Muscle of arm (tissue), 14 donors: ENCODE measurements at places on chromosomes 1 and 21.
A peak's percentile ranks its signal among the peaks of the same experiment; 100 is the strongest.

DNA sequence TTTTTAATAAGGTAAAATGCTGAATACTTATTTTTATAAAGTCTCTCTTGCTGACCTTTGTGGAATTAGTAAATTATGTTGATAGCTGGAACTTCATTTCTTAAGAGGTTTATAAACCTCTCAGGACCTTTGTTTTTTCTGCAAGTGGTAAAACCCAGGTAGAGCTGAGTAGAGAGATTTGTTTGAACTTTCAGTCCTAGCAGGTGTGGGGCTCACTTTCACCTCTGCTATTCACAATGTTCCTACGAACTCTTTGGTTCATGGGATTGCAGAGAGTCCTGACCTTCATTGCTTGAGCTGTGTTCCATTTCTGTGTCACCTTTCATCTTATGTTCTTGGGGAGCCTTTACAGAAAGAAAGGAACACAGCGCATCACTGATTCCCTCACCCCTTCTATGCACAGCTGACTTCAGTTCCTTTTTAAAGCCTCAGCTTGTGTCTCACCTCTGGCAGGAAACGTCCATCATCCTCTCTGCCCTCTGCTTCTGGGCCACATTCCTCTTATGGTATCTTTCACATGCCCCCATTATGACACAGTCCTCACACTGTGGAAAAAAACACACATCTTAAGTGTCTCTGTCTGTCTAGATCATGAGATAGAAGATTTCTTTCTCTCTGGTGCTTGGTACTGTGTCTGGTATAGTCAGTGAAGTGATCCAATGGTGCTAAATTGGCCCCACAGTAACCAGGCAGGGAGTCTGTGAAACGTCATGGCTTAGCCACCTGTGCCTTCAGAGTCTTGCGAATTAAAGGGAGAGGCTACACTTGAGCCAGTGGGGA, 262.5 kb upstream of the B3GALT2 start:
- DNase-seq, result no peak

GRCh38 chr1:58975888-58976287, 192.0 kb upstream of the JUN start:
- no peak for DNase-seq

DNA sequence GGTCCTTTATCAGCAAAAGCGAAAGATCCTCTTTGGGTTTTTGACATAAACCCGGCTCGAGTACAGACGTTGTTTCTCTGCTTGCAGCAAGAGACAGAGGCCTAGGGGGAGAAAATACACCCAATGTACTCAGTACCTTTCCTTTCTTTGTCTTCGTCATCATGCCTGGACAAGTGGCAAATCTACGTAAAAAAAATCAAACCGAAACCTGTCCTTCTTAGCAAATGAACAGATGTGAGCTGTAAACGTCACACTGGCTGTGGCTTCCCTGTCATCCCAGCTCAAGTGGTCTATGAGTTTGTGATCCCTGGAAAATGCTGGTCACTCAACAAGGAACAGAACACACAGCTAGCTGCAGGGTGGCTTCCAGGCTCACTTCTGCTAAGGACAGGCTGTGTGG, 39.9 kb downstream of the STPG1 start:
- DNase-seq, result no peak

DNA sequence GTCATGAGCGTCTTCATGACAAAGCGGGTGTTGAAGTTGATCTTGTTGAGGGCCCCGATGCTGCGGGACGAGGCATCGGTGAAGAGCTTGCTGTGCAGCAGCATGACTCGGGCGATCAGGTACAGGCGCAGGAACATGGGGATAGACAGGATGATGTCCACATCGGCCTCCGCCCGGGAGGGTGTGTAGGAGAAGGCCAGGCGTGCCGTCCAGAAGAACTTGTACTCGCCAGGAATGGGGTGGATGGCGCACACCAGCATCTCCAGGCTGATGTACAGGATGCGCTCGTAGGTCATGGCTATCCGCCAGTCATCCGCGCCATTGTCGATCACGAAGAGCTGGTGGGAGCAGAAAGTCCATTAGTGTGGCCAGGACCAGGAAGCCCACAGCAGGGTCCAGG, 98.0 kb downstream of the KCNN3 start:
- DNase-seq, result no peak

- DNase-seq, result no peak
These were observed at the start of gene PRKACB for GRCh38 chr1:84143796-84144565. PRKACB (plus strand) TSS chr1:84144271; CDS start chr1:84144362, 91 bp downstream.

DNA sequence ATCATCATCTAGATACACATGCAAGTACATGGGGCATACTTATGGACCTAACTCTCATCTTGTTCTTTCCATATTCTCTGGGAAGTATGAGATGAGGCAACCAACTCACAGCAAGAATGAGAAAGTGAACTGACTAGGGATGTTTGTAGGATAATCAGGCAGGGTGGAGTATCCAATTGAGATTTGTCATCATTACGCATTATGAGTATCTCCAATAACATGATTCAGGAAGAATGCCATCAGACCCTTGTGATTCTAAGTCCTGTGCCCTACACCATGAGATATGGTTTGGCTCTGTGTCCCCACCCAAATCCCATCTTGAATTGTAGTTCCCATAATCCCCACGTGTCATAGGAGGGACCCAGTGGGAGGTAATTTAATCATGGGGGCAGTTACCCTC, 154.0 kb downstream of the SLC30A10 start:
- no peak for DNase-seq

GRCh38 chr1:9539829-9540550, 725 bp downstream of the SLC25A33 start:
- peak; percentile 48 for DNase-seq

DNA sequence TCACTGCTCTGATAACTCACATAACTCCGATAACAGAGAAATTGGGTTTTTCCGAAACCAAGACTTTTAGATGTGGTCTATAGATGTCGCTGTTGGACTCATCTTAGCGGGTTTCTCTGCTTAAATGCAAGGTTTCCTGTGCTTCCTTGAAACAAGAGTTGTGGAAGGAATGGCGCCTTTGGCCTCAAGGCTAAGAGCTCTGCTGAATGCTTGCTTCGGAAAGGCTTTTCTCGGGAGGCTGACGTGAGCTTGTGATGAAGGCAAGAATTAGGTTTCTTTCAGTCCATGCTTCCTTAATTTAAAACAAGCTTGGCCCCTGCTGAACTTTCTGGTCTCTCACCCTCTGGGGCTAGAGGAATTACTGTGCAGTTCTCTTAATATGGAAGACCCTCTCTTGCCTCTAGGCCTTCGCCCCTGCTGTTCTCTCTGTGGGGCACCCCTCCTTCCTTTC, 113.5 kb downstream of the MAP3K21 start:
- peak; percentile 61 for DNase-seq

DNA sequence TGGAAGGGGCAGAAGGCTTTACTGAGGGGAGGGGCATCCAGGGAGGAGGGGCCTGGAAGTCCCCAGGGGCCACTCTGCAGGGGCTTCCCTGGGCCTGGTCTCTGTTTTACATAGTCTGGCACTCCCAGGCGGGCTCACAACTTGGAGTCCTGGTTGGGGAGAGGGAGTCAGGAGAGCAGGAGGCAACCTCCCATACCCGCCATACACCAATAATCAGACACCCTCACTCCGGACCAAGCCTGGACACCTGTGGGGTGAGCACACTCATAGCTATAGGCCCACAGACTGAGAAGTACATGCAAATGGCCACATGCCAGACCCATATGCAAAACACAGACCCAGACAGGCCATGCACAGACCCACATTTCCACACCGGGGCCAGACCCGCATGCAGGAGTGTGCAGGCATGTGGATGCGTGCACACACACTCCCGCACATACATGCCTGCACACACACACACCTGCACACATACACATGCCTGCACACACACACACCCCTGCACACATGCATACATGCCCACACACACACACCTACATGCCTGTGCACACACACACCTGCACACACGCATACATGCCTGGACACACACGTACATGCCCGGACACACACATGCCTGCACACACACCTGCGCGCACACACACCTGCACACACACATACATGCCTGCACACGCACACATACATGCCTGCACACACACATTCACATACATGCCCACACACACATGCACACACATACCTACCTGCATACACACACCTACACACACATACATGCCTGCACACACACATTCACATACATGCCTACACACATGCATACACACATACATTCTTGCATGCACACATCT, 89.5 kb upstream of the RUNX3 start:
- DNase-seq, result no peak

- no peak for DNase-seq
These were observed 187.4 kb upstream of the ATP1B1 start for GRCh38 chr1:168918860-168919741.

- DNase-seq, result no peak
These were observed 106.1 kb downstream of the RIPK4 start for GRCh38 chr21:41660748-41661147.

DNA sequence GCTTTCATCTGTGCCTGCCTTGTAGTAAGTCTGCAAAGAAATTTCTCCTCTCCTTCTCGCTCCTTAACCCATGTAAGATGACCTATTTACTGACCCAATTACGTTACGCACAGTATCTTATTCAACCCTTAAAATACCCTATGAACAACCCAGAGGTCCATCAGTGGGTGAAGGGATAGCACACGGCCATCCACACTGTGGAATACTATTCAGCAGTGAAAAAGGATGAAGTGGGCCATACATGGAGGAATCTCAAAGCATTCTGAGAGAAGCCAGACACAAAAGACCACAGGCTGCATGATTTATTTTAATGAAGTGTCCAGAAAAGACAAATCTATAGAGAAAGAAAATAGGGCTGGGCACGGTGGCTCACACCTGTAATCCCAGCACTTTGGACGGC, 23.8 kb upstream of the RSPO1 start:
- no peak for DNase-seq

- no peak for DNase-seq
These were observed 540.9 kb upstream of the ADGRL2 start for GRCh38 chr1:81259625-81260411.

DNA sequence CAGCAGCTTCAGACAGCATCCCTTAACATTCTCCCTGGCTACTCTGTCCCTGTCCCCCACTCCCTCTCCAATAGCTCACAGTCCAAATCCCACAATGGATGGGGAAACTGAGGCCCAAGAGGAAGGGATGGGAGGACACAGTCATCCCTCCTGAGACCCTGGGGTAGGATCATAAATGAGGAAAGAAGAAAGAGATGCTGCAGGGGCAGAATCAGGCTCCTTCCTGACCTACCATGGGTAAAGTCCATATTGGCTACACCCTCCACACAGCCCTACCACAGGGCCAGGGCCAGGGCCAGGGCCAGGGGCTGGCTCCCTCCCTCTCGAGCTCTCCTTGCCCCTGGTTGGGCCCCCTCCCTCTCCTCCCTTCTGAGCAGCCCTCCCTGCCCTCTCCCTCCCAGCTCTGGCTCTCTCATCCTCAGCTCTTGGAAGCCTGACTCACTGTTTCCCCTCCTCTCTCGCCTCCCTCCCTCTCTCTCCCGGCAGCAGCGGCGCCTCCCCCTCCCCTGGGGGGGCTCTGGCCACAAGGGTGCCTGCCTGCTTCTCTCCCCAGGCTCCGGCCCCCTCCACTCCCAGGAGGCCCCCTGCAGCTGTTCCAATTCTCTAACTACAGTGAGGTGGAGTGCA, 4.9 kb downstream of the AHDC1 start:
- DNase-seq, result peak; percentile 89

- DNase-seq, result no peak
These were observed 12.5 kb upstream of the FNBP1L start for GRCh38 chr1:93435443-93435842.

GRCh38 chr21:32279377-32279680, 480 bp upstream of the MIS18A start:
- no peak for DNase-seq

- DNase-seq, result no peak
These were observed 22.4 kb upstream of the ASB17 start for GRCh38 chr1:75954586-75954985.

DNA sequence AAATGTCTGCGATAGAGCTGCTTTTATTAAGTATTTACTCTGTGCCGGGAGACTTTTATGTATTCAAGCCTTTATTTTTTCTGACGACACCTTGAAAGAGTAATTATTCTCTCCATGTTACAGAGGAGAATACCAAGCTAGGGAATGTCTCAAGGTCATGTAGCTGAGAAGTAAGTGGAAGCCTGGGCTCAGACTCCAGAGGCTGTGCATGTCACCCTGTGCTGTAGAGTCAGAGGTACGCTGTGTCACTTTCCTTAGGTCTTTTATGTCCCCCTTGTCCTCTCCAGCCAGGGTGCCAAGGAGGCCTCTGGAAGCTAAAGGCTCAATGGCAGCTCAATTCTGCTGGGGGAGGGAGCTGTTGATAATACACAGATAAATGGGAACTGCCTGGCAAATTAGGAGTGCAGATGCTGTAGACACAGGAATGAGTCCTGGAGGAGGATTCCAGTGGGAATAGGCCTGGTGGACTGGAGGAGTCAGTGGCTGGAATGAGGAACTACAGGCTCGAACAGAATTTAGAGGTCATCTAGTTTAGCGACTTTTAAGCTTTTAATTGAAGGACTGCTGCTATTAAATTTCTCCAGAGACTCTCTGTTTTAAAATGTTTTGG, 9.3 kb upstream of the IL19 start:
- no peak for DNase-seq

DNA sequence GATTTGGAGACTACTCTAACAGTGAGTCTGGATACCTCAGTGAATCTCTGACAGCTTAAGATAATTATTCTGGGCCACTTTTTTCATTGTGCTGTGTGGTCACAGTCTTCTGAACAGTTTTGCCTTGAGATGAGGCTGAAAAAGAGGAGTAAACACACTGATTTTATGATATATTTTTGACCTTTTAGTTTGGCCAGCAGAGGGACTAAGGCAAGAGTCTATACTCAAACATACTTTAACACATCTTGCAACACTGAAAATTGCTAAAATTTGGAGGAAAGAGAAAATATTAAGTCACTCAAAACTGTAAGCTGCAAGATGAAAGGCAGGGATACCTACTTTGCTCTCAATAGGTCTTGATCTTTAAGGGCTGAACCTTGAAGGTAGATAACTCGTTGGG, 182.7 kb downstream of the KCNT2 start:
- no peak for DNase-seq

- DNase-seq, result peak; percentile 74
These were observed 32.6 kb downstream of the UTP25 start for GRCh38 chr1:209860293-209860881.

DNA sequence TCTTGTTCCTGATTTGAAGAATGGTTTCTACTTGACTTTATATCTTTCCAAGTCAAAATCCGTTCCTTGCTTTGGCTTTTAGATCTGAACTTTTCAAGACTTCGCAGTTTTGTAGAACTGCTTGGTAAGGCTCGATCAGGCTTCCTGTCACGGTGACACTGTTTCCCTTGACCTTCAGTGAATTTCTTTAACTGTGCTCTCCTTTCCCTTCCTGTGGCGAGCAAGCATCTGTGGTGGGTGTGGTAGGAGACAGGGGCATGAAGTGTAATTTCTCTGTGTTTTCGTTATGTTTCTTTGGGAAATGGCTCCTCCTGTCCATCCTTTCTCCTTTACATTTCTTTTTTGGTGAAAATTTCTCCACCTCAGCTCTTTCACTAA, 10.4 kb downstream of the STYXL2 start:
- DNase-seq, result no peak

- DNase-seq, result no peak
These were observed 64.7 kb downstream of the SCCPDH start for GRCh38 chr1:246788895-246789338.

- no peak for DNase-seq
These were observed 2.6 kb downstream of the ERG start for GRCh38 chr21:38495696-38496095.
